ENCODE measurements at places on chromosomes 1 and 21.
A peak's percentile ranks its signal among the peaks of the same experiment; 100 is the strongest.

DNA sequence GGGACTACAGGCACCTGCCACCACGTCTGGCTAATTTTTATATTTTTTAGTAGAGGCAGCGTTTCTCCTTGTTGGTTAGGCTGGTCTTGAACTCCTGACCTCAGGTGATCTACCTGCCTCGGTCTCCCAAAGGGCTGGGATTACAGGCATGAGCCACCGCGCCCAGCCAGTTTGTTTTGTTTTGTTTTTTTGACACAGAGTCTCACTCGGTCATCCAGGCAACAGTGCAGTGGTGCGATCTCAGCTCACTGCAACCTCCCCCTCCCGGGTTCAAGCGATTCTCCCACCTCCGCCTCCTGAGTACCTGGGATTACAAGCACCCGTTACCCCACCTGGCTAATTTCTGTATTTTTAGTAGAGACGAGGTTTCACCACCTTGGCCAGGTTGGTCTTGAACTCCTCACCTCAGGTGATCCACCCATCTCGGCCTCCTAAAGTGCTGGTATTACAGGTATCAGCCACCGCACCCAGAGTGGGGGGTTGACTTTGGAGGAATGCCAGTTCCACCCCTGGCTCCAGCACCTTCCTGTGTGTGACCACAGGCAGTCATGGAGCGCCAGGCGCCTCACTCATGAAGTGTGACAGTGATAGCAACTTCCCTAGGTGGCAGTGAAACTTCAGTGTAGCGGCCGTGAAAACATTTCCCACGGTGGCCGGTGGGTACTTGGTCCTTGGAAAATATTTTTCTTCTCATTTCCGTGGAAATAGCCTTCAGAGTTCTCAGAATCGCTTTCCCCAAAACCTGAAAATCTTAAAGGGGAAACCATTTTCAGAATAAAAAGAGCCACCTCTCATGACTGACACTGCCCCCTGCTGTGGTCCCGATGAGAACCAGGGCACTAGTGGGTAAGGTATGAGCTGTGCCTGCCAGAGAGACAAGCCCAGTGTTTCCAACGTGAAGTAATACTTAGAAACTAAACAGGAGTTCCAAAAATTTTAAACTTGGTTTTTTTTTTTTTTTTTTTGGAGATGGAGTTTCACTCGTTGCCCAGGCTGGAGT, 48.6 kb downstream of the WDR4 start:
- no peak for DNase-seq

- no peak for DNase-seq
Measured at GRCh38 chr1:162605225-162605927, 26.9 kb upstream of the DDR2 start.

DNA sequence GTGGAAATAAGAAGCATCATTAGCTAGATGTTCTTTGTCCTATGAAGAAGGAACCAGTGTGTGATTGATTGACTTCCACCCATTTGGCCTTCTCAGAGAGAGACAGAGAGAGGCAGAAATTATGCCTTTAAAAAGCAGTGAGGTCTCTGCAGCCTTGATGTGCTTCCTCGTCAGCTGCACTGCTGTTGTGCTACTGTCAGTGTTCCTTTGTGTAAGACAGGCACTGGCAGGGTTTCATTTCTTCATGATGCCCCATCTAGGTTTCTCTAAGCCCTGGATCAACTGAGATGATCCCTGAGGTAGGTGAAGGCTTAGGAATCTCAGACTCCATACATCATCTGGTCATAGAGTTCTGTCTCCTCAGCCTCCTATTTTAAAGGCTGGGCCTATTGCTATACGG, 34.9 kb downstream of the GPR3 start:
- peak; percentile 49 for DNase-seq

DNA sequence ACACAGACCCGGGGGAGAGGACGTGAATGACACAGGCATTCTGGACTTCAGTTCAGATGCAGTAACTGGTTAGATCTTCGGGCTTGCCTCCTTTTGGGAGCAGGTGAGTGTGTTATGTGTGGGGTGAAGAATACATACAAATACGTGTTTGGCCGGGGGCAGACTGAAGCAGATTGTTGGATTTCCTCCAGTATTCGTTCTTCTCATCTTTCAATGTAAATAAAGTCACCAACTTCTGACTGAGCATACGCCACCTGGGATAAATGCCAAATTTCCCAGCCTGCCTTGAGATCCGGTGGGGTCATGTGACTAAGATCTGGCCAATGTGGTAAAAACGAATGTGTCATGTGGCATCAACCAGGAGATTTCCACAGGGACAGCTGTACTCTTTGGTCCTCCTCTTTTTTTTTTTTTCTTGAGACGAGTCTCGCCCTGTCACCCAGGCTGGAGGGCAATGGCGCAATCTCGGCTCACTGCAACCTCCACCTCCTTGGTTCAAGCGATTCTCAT, 189.8 kb downstream of the RGS7 start:
- no peak for DNase-seq

DNA sequence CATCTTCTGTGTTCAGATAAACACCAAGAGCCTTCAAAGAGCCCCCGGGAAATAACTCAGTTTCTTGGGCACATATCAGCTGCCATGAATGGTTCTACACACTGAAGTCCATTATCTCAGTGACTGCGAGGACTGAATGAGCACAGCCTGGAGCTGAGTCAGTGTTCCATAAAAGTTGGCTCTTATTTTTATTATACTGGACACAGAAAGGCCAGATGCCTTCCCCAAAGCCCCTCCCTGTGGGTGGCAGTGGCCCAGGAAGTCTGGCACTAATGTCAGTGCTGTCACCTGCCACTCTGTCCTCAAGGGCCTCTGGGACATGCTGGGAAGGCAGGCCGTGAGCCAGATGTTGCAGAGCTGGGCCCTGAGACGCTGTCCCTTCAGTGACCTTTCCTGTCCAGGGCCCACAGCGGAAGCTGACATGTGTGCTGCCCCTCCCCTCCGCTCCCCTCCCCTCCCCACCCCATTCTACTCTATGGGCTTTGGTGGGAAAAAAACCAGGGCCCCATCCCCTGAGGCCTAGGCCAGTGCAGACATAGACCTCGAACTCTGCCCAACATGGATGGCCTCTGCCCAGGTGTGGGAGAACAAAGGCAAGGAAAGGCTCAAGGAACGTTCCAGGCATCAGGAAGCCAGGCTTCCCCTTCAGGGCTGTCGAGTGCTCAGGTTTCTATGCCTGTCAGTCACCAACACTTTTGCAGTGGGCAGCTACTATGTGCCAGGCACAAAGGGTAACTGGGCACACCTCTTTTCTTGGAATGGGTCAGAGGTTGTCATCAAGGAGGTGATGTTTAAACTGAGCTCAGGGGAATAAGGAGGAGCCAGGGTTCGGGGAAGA, 22.4 kb upstream of the NPPB start:
- DNase-seq, result no peak

- peak; percentile 35 for DNase-seq
Measured at GRCh38 chr1:218371927-218372672, 27.0 kb downstream of the TGFB2 start.

DNA sequence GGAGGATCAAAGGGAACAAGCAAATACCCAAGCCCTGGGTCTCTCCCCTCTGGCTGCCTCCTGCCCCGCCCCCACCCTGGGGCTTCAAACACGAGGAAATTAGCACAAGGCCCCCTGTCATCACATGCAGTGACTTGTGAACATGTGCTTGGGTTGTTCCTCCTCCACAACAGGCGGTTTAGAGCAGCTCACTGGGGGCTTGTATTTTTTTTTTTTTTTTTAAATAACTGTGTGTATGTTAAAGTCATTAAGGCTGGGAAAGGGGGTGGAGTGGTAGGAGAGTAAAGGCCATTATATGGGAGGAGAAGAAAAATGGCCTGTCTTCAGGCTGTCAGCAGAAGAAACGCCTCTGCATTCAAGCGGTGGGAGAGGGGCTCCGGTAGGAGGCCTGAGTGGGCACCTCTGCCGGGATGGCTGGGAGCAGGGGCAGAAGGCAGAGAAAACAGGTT, 64.2 kb downstream of the PLXNA2 start:
- DNase-seq, result no peak

DNA sequence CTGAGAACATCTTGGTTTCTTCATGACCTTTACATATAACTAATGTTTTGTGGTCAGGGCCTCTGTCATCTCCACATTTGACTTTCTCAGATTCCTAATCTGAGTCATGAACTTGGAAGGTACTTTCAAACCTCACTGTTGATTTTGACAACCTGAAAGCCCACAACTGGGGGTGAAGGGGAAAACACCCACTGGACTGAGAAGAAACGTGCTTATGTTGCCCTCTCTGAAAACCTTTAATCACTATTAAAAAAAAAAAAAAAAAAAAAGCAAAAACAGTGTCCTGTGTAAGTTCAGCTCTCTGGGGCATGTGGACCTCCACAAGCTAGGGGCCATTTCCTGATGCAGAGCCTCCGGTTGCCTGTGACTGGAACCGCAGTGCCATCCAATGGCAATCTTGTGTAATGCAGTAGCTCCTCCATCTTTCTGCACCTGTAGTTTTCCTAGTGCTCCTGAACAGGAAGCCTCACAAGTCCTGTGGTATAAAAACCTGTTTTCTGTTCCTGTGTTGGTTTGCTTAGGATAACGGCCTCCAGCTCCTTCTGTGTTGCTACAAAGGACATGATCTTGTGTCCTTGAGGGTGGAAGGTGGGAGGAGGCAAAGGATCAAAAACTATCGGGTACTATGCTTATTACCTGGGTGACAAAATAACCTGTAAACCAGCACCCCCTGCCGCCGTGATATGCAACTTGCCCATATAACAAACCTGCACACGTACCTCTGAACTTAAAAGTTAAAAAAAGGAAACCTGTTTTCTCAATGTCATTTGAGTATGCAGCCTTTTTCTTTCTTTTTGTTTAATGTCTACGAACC, 124.5 kb downstream of the ZNF648 start:
- DNase-seq, result peak; percentile 57

GRCh38 chr1:61083013-61083806, 849 bp downstream of the NFIA start:
- DNase-seq, result peak; percentile 71

Measured in head of caudate nucleus (tissue), 42 donors.